ENCODE measurements at places on chromosomes 12 and 14. TPM values are rescaled to one million over a fixed set of nuclear protein-coding genes. Genes with fewer than 3 reads are reported as not detected.

Gene CLEC2B
- total RNA-seq: 30.3 TPM

Gene CIROP
- total RNA-seq: not detected

Gene ESPL1
- total RNA-seq: 54.2 TPM

Gene MSI1
- total RNA-seq: 0.27 TPM

Gene SRRM4
- not detected for total RNA-seq
